ENCODE measurements at places on chromosomes 2 and 18. TPM values are rescaled to one million over a fixed set of nuclear protein-coding genes. Genes with fewer than 3 reads are reported as not detected.

FAM237A gene
- not detected for total RNA-seq

RUFY4 gene
- 0.53 TPM for total RNA-seq

SPR gene
- 0.29 TPM for total RNA-seq

CFAP65 gene
- not detected for total RNA-seq

ADNP2 gene
- 19.7 TPM for total RNA-seq

AQP12B gene
- total RNA-seq, result not detected

TMEM178A gene
- total RNA-seq, result not detected
